ENCODE measurements at places on chromosomes 7 and 10.

GRCh38 chr7:19112274-19113001 is 5.0 kb downstream of the TWIST1 start:
- DNase-seq: no peak

DNA sequence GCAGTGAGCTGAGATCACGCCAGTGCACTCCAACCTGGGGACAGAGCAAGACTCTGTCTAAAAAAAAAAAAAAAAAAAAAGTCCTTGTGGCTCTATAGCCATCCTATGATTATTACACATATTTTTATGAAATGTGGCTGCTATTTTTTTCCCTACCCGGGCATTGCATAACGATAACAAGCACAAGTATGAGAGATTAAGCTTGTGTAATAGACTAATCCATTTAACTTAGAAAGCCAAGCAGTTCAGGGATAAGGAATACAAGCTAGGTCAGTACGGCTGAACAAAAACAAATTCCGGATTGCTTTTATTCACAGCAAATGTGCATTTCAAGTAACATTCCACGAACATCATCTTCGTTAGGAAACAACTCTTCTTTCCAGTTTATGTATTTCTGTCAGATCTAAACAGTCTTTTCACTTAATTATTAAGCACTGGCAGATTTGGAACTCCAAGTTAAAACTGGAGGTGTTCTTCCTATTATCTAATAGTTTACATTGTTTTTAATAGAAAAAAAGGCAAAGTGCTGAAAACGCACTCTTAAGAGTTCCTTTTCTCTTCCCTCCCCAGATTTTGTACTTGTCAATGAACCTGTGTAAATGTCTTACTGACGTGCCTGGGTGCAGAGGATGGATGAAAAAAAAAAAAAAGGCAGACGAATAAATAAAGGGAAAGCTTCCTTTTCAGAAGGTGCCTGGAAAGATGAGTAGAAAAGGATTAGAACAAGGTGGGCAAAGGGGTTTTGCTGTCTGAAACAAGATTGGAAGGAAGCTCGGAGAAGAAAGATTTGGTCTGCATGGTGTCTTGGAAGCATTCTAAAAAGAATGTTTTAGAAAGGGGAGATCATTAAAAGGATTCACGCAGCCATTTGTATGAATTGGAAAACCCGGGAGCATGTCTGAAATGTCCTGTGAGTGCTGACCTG is 81.1 kb downstream of the PRTFDC1 start:
- no peak for DNase-seq

GRCh38 chr7:52749880-52750279 is 285.6 kb upstream of the POM121L12 start:
- DNase-seq: no peak

DNA sequence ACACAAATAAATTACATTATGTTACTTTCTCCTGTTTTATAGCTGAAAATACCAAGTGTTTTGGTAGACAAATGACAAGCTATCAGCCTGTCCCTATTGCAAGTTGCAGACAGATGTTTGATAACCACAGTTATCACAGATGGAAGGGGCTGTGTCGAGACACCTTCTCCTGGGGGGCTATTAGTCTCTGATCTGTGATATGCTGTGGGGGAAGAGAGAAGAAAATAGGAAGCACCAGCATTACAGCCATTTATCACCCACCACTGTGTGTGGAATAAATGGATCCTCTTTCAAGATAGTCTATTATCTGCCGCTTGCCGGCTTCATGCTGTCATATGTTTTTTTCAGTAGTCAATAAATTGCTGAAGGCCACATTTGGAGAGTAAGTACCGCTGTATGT is 597.2 kb upstream of the ADARB2 start:
- no peak for DNase-seq

- no peak for DNase-seq
These were observed 80.0 kb downstream of the CELF2 start for GRCh38 chr10:11097686-11098085.

- DNase-seq: no peak
These were observed 24.0 kb downstream of the HABP2 start for GRCh38 chr10:113576852-113577251.

DNA sequence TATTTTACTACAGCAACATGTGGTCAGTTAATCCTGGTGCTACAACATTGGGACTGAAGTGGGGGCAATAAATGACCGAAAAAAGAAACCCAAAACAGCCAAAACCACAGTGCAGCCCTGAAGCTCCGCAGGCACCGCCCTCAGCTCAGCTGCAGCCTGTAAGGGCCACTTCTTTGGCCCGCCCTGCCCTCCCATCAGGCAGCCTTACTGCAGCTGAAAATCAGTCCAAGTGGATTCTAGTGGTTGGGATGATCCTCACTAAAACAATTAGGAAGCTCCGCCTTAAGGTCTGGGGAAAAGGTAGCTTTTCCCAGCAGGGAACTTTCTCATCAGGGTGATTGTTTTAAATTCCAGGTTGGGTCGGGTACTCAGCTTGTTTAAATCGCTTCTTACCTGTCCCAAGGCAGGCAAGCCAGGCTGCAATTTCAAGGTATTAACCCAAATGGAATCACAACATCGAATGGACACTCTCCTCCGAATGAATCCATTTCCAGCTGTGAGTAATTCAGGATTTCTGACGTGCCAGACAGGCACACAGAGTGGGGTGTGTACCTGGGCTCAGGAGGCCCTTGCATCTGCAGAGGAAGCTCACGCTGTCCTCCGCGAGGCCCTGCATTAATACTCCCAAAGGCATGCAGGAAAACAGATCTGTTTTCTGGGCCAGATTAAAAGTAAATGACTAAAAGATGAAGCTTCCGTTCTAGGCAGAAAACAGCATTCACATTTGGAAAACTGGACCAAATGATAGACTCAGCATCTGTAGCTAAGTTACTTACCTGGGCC is 104.3 kb downstream of the CREB5 start:
- DNase-seq: no peak

DNA sequence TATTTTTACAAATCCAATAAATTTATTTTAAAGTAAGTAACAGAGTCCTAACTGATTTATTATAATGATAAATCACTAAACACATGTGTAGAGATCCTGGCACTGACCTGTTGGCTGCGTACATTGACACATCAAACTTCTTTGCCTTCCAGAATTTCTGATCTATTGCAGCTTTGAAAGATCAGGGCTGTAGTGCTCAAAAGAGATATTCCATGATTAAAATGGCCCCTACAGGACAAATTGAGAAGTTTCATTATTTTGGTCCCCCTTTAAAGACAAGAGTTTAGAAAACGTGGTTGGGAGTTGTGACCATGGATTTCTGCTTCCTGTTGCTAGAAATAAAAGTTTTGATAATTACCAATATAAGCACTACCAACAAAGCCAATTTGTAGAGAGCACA is 87.7 kb upstream of the PDK4 start:
- DNase-seq: peak; percentile 35

DNA sequence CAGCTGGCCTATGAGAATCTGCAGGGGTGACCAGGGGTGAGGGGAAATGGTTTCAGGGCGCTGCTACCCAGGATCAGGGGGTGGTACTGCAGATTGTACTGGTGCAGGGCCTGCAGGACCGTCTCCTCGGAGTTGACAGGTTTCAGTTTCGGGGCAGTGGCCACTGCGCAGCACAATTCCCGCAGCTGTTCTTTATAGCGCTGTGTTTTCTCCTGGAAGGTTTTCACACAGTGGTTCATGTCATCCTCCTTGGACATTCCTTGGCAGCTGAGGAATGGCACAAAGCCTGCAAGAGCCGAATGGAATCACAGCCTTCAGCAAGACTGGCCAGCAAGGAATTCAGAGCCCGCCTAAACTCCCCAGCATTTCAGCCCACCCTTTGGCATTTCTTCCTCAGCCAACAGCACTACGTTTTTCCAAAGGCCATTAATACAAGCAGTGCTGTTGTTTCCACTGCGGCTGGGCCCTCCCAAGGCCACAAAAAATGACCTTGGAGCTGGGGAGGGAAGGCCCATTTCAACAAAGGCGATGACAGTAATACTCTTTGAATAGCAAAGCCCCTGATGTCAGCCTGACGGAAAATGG is 44.9 kb downstream of the PNLIPRP2 start:
- no peak for DNase-seq

- no peak for DNase-seq
These were observed 30.2 kb downstream of the ALOX5 start for GRCh38 chr10:45404087-45404769.

DNA sequence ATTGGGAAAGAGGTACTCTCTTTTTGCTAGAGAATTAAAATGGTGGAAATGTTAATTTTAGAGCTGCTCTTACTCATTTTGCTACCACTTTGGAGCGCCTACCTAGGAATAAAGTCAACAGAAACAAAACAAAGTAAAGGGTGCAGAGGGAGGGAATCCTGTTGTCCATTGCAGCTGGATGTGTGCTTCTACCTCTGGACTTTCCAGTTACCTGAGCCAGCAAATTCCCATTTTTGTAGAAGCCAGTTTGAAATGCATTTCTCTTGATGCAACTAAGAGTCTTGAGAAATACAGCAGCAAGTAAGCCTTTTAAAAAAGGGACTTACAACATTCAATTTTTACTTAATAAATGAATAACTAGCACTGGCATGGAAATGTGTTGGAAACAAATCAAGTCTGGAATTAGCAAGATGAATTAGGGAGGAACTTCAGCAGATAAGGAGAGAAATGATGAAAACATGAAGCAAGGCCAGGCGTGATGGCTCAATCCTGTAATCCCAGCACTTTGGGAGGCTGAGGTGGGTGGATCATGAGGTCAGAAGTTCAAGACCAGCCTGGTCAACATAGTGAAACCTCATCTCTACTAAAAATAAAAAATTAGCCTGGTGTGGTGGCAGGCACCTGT is 113.5 kb upstream of the CTTNBP2 start:
- DNase-seq: no peak

- DNase-seq: no peak
These were observed 3.6 kb downstream of the BHLHA15 start for GRCh38 chr7:98214811-98215321.

- no peak for DNase-seq
These were observed 3.2 kb downstream of the MAFK start for GRCh38 chr7:1533547-1534329.
